ENCODE measurements at places on chromosomes 3 and 15. TPM values are rescaled to one million over a fixed set of nuclear protein-coding genes. Genes with fewer than 3 reads are reported as not detected.

- DNase-seq, result no peak
Measured at GRCh38 chr3:33848624-33849347, 50.4 kb downstream of the PDCD6IP start.

DNA sequence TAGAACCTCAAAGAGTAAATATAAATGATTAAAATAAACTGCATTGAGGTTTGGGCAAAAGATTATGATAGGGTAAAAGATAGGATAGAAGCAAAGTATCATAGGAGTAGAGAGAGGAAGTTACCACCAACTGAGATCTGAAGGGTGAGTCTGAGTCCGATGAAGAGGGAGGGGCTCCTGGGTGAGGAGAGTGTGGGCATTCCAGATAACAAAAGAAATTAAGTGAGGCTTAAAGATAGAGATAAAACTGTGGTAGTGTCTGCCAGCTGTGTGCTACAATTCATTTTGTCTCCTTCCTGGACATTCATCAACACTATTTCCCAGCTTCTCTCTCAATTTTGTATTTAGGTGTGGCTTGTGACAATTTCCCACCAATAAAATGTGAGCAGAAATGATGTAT is 343.0 kb upstream of the PLSCR5 start:
- DNase-seq, result no peak

DNA sequence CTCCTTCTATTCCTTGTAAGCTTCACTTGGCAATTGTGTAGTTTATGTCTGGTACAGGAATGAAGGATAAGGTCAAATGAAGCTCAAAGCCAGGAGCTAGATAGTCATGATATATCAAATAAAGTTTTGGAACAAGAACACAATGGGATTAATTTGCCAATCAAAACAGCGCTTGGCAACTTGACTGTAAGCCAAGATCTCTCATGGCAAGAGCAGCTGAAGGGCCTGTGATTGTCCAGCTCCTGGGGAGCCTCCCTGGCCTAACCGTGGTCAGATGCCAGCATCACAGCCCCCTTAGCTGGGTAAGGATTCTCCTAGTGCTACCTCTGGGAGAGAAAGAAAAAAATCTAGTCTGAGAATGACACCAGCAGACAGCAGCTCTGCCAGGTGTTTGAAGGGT is 97.2 kb downstream of the LIPC start:
- no peak for DNase-seq

DNA sequence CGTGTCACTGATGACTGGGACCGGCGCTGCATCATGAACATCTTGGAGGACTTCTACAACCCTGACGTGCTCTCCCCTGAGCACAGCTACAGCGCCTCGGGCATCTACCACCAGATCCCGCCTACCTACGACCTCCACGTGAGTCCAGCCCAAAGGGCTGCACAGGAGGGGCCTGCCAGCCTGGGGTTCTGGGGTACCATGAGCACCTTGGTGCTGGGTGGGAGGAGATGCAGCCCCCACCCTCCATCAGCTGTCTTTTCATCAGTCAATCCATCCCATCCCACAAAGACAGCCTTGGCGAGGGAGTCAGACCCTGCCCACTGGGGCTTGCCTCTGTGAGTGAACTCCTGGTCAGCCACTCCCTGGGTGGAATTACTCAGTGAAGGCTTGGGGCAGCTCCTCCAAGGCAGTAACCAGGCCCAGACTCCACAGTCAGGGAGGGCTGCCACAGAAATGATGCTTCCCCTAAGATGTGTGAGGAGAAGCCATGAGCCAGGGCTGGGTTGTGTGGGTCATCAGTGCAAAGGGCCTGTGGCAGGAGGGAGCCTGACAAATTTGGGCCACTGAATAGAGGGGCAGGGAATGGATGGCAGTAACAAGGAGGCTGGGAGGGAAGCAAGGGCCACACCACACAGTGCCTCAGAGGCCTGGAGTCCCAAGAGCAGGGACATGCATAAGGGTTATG is 47.9 kb downstream of the SEMA3G start:
- peak; percentile 38 for DNase-seq

GRCh38 chr15:67095912-67096311 is 30.5 kb downstream of the SMAD3 start:
- no peak for DNase-seq

DNA sequence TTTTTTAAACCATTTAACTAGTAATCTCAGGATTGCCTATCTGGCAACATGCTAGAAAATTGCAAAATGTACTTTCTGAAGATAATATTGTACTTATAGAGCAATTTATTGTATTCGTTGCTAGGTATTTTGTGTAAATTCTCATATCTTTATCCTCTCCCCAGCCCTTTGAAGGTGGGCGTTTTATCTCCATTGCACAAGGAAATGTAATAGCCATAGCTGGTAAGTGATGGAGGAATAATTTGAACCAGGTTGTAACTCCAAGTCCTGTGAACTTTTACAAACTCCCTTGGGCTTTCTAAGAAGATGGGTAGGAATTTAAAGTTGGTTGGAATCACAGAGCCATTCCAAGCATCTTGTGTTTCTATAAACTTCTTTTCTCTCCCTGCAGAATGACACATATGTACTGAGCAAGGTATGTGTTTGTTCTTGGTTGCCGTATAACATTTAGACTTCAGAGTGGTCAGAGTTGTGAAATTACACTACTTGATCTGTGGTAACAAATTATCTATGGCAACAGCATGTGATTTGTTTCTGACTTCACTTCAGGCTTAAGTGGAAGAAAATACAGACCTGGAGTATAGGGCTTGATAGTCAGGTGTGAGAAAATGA is 170.9 kb downstream of the AKAP13 start:
- no peak for DNase-seq

DNA sequence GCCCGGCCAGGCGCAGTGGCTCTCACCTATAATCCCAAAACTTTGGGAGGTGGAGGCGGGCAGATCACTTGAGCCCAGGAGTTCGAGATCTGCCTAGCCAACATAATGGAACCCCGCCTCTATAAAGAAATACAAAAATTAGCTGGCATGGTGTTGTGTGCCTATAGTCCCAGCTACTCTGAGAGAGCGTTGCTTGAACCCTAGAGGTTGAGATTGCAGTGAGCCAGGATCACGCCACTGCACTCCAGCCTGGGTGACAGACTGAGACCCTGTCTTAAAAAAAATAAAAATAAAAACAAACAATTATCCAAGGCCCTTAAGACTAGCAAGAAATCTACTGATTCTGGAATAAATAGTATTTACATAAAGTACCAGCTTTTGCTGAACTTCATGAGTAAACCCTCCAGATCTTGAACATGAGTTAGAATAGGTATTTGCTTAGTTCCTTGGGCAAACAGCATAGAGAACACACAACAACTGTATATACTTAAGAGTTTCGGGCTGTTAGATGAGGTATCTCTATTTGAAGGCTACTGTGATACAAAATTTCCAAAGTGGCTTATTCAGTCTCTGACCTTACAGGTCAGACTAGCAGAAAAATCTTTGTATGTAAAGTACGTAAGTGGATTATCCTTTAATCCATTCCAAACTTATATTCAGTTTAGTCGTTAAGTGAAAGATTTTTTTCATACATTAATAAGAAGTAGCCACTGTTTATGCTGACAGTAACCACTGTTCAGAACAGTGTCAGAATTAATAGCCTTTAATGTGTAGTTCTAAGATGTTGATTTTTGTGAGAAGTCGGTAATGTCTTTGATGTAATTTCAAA is 171.1 kb upstream of the CGNL1 start:
- no peak for DNase-seq

DNA sequence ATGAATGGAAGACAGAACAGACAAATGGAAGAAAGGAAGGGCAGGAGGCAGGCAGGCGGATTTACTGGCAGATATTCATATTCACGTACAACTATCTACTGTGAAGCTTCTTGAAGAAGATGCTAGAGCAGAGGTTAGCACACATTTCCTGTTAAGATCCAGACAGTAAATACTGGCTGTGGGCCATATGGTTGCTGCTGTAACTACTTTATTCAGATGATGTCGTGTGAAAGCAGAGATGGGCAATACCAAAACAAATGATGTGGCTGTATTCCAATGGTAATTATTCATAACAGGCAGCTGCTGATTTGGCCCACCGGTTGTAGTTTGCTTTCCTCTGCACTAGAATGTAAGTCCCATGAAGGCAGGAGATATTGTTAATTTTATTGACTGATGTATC is 115.7 kb upstream of the PRTG start:
- no peak for DNase-seq

GRCh38 chr3:156148946-156149381 is 28.6 kb downstream of the KCNAB1 start:
- DNase-seq, result no peak

DNA sequence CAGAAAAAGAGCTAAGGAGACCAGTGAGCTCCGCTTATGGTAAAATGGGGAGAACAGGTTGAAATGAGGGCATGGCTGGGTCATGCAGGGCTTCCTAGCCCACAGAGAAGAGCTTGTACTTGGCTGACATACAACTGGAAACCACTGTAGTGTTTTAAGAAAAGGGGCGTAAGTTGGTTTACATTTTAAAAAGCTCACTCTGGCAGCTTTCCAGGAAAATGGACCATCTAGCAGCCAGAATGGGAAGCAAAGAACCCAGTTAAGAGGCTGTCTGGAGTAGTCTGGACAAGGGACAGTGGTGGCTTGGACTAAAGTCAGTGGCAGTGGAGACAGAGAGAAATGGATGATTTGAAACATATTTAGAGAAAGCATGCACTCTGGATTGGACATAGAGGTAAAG is 1.9 kb downstream of the MORC1 start:
- DNase-seq, result no peak

GRCh38 chr3:138593488-138594149 is 441 bp downstream of the CEP70 start:
- no peak for DNase-seq

- DNase-seq, result no peak
Measured at GRCh38 chr15:51848811-51849210, 19.4 kb downstream of the TMOD3 start.

- DNase-seq, result no peak
Measured at GRCh38 chr15:93201940-93202339, 112.9 kb upstream of the RGMA start.

GRCh38 chr3:124786511-124787241 is 56.4 kb downstream of the UMPS start:
- no peak for DNase-seq

DNA sequence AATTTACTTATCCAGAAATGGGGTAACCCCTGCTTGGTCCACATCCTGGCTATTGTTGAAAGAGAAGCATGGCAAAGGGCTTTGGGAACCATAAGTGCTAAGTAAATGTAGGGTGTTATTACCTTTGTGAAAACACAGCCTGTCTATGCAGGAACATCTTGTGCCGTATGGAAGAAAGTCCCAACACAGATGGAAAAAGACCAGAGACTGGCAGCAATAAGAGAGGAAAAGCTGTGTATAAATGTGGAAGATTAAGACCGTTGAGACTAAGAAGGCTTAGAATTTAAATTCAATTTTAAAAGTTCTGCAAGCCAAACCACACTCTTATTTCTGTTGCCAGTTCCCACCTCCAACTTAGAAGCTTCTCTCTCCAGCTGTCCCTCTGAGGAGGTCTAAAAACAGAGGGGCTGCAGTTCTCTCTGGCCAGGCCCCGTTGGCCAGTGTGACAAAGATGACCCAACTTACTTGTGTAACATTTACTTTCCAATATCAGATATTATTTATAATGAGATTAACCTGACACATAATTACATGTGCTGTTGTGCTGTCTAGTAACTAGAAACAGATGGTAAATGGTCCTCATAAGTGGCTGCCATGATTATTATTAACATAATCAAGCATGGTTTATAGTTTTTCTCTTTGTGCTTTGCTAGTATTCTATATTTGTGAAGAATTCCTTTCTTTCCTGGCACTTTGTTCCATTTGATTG is 7.0 kb downstream of the MINDY4B start:
- no peak for DNase-seq

GRCh38 chr15:41557673-41558399 is 1.2 kb upstream of the TYRO3 start:
- peak; percentile 66 for DNase-seq

- DNase-seq, result no peak
Measured at GRCh38 chr3:40875581-40875980, 323.7 kb upstream of the CTNNB1 start.

- DNase-seq, result no peak
Measured at GRCh38 chr15:59561547-59561946, 50.0 kb upstream of the GCNT3 start.

DNA sequence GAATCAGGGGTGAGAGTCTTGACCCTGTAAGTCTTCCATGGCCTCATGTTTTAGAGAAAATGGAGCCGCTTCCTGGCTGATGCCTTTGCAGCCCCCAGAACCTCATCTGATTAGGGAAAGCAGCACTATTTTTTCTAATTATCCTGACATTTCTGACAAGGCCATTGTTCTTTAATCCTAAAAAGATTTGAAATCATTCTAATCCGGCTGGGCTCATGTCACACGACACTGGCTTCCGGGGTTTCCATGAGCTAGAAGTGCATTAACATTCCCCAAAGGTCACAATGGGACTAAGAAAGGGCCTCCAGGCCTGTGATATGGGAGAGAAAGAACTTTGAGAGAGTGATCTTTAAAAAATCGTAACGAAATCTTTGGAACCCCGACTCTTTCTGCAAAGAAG is 33.1 kb downstream of the RBP2 start:
- no peak for DNase-seq

DNA sequence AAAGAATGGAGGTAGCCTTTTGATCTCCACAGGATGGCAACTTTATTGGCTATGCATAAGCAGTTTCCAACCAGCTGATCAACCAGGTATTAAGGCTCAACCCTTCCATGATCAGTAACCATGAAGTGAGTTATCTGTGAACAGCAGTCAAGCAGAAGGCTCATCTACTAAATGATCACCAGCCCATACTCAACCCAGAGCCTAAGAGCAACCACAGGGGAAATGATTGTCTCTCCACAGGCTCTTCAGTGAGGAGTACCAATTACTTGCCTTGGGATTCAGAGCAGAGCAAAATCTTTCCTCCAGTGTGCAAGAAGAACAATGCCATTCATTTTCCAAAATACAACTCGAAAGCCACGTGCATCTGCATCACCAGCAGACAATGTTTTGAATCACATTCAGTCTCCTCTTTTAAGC is 754.8 kb downstream of the ROBO1 start:
- no peak for DNase-seq

DNA sequence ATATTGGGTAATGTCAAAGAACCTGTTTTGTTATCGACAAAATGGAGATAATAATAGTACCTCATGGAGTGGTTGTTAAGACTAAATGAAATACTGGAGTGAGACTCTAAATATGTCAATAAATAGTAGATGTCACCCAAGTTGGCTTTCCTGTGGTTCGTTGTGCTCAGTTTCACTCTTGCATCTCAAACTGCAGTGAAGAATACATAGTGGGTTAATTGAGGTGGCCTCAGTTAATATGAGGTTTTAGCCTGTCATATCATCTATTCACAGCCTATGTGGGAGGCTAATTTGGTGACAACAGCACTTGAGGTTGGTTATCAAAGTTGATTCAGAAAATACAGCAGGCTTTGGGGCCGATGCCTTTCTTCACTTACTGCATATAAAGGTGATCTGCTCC is 485.5 kb upstream of the SUCLG2 start:
- no peak for DNase-seq

GRCh38 chr15:58469432-58470353 is 37.9 kb downstream of the LIPC start:
- DNase-seq, result no peak

- DNase-seq, result no peak
Measured at GRCh38 chr3:59266551-59266950, 216.7 kb upstream of the CFAP20DC start.

GRCh38 chr3:166209701-166210100 is 372.5 kb upstream of the BCHE start:
- DNase-seq, result no peak

The CEP152 gene
- 0.69 TPM for polyA plus RNA-seq

The LYZL4 gene
- not detected for polyA plus RNA-seq

The SEMA3B gene
- 2.2 TPM for polyA plus RNA-seq

The PLA2G4D gene
- polyA plus RNA-seq, result not detected

The DPPA4 gene
- not detected for polyA plus RNA-seq

The ZNF385D gene
- polyA plus RNA-seq, result 0.55 TPM

The NDUFB5 gene
- 261 TPM for polyA plus RNA-seq

The RBSN gene
- 21.5 TPM for polyA plus RNA-seq

The TNFSF10 gene
- 10.3 TPM for polyA plus RNA-seq

All from psoas muscle (tissue), 8 donors.